ENCODE measurements at places on chromosomes 16 and 17.

DNA sequence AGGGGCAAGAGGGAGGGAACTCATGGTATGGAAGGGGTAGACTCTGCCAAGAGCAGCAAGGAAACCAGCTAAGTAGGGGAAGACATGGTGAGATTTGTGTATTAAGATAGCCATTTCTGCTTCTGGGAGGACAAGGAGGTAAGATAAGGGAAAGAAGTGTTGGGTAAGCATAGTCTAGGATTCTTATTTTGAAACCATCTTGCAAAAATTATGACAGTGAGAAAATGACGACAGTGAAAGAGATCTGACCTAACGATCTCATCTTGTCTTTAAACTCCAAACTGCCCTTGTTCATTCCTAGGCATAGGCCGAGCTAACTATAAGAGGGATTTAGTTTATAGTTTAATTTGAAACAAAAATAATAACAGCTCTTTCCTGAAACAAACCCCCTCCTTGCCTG is 5.6 kb upstream of the RBL2 start:
- DNase-seq: no peak

- DNase-seq: no peak
These were observed at the start of gene CPHXL2 for GRCh38 chr16:75676909-75677308. TSS of gene CPHXL2 (minus strand) at chr16:75677009. CDS start at chr16:75676999, 10 bp downstream.

GRCh38 chr17:41967921-41968578 is 1.5 kb downstream of the CNP start:
- DNase-seq: no peak

DNA sequence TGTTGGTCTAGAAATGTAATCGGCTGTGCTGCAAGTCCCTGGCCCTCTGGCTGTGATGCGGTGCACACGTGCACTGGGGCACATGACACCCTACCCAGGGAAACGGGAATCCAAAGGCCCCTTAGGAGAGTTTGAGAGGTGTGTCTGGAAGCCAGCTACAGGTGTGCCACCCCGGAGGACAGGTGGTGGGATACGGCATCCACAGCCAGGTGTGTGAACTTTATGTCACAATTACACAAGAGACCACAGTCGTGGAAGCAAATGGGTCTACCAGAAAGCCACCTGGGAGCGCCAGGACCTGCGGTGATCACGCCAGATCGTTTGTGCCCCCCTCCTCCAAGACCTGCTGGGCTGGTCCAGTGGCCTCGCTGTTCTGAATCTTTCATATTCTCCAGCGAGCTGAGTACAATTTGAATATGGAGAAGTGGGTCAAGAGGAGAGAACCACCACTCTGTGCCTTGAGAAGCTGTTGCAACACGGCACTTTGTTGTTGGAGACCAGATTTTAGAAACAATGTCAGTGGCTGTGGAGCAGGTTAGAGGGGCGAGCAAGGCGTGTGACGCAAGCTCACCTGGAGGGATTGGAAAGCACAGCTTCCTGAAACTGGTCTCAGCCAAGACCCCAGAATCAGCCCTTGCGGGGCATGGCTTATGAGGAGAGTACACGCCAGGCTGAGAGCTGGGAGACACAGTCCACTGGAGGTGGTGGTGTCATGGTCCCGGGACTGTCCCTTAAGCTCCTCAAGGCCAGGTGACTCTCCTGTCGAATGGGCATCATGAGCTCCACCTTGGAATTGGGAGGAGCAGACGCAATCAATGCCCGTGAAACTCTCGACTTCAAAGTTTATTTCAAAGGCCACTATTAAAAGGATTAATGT is 37.4 kb downstream of the COX4I1 start:
- DNase-seq: no peak
